ENCODE measurements at places on chromosomes 7 and 10.

DNA sequence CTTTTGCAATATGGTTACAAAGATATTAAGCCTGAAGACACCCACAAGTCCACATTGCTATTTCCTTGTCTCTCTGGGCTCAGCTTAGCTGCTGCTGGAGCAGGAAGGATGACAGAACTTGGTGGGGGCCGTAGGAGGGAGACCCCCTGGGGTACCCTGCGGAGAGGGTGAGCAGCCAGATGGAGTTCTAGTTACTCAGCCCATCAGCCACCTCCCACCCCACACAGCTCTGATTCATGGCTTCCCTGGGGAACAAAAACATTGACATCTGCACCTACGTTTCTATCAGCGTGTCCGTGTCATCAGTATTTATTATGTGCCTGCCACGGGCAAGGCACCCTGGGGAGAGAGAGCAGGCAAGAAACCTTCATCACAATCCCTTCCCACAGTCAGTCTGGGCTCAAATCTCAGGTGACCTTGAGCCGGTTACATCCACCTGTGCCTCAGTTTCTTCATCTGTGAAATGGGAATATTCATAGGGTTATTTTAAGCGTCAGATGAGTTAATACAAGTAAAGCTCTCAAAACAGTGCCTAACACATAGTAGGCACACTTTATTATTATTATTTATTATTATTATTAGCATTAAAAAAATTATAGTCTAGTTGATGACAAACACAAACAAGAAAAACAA, 131.5 kb downstream of the C10orf105 start:
- DNase-seq, result no peak

GRCh38 chr7:43792471-43793150, 34.1 kb downstream of the BLVRA start:
- no peak for DNase-seq

DNA sequence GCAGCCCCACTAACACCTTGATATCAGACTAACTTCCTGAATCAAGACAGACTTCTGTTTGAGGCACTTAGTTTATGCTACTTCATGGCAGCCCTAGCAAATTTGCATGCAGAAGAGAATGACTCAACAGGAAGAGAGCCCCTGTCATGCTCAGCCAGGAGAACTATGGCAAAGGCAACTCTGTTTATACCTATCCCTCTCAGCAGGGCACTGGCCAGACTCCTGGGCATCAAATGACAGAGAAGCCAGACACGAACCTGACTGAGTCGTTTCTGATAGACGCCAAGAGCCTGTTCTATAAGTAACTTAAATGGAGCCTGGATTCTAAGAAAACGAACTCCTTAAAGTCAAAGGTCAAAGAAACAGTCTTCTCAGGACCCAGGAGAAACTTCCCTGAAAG, 50.9 kb upstream of the UNC5B start:
- DNase-seq, result no peak

GRCh38 chr10:72274213-72274729, 547 bp downstream of the DDIT4 start:
- no peak for DNase-seq

DNA sequence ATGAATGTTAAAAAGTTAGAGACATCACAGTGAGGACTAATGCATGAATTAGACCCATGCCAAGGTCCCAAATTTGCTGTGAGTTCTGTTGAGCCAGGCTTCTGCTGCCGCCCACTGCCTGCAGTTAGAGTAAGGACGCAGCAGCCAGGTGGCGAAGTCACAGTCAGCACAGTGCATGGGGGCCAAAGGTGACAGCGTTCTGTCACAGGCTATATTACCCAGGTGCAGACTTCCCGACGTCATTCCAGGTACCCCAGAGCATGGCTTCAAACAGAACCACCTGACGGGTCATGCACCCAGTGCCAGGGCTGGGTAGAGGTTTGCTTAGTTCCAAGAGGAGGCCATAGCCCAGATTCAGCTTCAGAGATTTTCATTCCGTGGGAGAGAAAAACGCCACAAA, 33.9 kb upstream of the HMX3 start:
- no peak for DNase-seq

DNA sequence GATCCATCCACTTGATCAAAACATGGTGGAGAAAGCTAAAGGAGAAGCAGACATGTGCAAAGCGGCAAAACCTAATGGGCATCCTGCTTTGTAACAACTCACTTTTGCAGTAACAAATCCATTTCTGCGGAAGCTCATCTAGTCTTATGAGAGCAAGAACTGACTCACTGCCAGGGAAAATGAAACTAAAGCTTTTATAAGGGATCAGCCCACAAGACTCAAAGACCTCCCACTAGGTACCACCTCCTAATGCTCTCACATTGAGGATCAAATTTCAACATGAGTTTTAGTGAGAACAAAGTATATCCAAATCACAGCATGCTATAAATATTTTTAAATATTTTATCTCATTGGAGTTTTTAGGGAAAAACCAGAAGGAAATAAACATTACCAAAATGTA, 120.1 kb upstream of the GNAI1 start:
- no peak for DNase-seq

GRCh38 chr7:95056107-95056739, 148.8 kb downstream of the PPP1R9A start:
- no peak for DNase-seq

GRCh38 chr7:112080441-112080840, 125.8 kb downstream of the DOCK4 start:
- DNase-seq, result no peak

- no peak for DNase-seq
Measured at GRCh38 chr7:46747869-46748576, 827.0 kb upstream of the IGFBP3 start.

Measured in stimulated activated CD4-positive, alpha-beta T cell treated with anti-CD3 and anti-CD28 coated beads, Interleukin-1b, Interleukin-23, amount 100 ng/mL, for 1 hour (primary cell).